Mammary epithelial cell (primary cell): ENCODE measurements at places on chromosomes 1 and 21. TPM values are rescaled to one million over a fixed set of nuclear protein-coding genes. Genes with fewer than 3 reads are reported as not detected.
A peak's percentile ranks its signal among the peaks of the same experiment; 100 is the strongest.

Gene SOX13
- total RNA-seq, result 7.8 TPM

DNA sequence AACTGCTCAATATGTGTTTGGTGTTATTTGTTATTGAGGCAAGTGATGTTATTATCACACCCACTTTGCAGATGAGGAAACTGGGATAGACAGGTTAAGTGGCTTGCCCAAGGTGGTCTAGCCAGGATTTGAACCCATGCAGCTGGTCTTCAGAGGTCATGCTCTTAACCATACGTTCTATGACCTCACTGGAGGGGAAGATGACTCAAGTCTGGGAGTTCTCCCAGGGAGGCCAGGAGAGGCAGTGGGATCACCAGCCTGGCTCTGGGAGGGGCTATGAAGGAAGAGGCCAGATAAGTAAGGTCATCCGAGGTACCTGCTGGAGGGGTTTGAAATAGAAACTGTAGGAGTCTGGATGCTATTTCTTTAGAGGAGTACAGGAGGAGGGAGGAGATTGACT is 95.3 kb downstream of the NAV1 start:
- no peak for DNase-seq

DNA sequence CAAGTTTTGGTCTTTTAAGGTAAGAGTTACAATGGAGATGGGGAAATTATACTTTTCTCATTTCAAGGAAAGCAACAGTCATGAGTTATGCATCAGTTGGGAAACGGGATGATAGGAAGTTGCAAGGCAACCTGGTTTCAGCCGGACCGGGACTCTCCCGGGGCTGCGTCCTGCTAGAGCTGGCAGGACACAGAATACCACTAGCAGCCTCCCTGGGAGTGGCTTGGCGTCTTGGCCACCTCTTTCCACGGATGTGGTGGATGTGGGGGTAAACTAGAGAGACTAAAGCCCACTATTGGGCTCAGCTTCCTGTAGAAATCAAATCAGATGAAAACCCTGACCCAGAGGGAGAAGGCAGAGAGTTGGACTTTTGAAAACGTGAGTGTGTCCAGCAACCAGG is 71.9 kb downstream of the ADARB1 start:
- no peak for DNase-seq

DNA sequence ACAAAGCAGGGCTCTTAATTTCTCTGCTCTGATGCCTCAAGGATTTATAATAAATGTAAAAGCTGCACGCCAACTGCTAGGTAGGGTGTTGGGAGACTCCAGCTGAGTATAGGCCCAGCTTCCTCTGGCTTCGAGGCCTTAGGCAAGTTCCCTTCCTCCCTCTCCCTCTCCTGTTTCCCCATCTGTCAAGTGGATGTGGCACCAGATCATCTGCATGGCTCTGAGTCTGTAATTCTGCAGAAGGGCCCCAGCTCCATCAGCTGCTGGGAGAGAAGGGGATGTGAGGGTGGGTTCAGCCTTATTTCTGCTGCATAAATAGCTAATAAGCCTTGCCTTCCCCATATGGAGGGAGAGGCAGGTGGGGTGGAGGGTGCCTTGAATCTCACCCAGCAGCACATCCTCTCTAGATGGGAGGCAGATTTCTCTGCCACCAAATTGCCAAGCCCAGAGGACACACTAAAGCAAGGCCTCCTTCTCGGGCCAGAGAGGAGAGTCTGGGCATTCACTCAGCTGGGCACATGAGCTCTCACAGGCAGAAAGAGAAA is 3.8 kb downstream of the TRIM62 start:
- no peak for DNase-seq

- peak; percentile 95 for DNase-seq
Observed at GRCh38 chr1:224565186-224565585, 50.9 kb upstream of the CNIH3 start.

- DNase-seq, result peak; percentile 55
Observed at GRCh38 chr1:91742848-91743292, 143.1 kb downstream of the TGFBR3 start.

GRCh38 chr1:55214934-55215193 is 300 bp downstream of the USP24 start:
- no peak for DNase-seq

GRCh38 chr21:42538479-42539275 is 25.0 kb downstream of the SLC37A1 start:
- no peak for DNase-seq

GRCh38 chr1:84492726-84493125 is 13.5 kb upstream of the SPATA1 start:
- no peak for DNase-seq

GRCh38 chr1:158002022-158002630 is 8.7 kb downstream of the KIRREL1 start:
- DNase-seq, result peak; percentile 23

GRCh38 chr1:231301990-231302389 is 35.7 kb downstream of the EXOC8 start:
- DNase-seq, result no peak

GRCh38 chr21:41766883-41767605 is at the start of gene RIPK4:
Gene RIPK4, minus strand, starts transcription at chr21:41767052. Its CDS starts 11 bp downstream, at chr21:41767041.
- peak; percentile 93 for DNase-seq

- DNase-seq, result no peak
Observed at GRCh38 chr1:156804572-156805243, 11.9 kb downstream of the SH2D2A start.

DNA sequence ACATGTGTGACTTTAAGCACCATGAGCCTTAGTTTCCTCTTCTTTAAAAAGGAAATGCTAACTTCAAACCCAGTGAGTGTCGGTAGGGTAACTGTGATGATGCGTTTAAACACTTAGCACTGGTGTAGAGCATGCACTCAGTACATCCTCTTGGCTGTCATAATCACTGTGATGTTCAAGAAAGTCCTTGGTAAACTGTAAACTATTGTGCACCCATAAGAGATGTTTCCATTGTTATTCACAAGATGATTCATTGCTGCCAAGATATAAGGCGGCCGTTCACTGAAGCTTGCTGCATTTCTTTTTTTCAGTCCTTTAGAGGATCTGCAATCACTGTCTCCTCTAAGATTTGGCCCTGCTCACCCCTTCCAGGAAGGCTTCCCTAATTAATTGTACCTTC is 61.8 kb upstream of the DAB1 start:
- DNase-seq, result peak; percentile 35

GRCh38 chr1:236416165-236416564 is 22.1 kb downstream of the EDARADD start:
- no peak for DNase-seq

GRCh38 chr21:38905752-38906151 is 100.0 kb downstream of the ETS2 start:
- no peak for DNase-seq

DNA sequence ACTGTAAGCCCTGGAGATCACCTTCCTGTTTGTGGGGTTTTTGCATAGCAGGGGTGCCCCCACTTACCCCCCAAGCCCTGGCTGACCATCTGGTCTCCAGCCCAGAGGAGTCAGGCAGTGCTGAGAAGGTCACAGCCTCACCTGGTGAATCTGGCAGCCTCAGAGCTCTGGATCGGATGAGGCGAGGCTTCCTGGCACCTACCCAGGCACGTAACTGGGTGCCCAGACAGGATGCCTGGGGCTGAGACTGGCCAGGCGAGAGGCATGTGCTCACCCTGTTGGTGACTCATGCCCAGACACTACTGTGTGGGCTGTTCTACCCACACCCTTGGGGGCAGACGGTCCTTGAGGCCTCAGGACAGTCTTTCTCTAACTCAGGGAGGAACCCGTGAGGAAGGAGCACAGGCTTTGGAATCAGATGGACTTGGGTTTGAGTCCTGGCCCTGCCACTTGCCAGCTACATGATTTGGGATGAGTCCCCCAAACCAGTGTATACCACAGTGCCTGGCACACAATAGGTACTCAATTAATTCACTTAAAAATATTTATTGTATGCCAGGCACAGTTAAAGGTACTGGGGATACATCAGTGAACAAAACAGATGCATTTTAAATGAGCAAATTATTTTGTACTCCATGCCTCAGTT is 15.1 kb upstream of the PADI3 start:
- peak; percentile 99 for DNase-seq

- DNase-seq, result no peak
Observed at GRCh38 chr1:58440696-58441095, 105.8 kb downstream of the OMA1 start.

Gene SESN2
- 83.0 TPM for total RNA-seq

DNA sequence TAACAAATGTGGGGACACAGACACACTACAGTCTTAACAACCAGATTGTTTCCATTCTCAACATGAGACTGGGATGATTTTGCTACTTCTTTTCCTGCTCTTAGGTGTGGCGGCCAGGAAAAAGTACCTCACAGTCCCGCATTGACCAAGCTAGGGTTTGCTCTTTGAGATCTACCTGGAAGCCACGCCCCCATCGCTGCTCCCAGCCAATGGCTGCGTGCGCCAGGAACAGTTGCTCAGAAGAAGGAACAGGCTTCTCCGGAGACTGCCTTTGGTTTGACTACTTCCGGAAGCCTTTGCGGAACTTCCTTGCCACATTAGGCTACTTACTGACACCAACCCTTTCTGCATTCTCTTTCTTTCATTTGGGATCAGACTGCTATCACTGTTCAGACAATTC is 44.2 kb upstream of the PLD5 start:
- no peak for DNase-seq

- DNase-seq, result no peak
Observed at GRCh38 chr1:9265037-9265436, 27.7 kb upstream of the SPSB1 start.

Gene IPO9
- total RNA-seq, result 54.3 and 61.3 TPM in 2 replicates

DNA sequence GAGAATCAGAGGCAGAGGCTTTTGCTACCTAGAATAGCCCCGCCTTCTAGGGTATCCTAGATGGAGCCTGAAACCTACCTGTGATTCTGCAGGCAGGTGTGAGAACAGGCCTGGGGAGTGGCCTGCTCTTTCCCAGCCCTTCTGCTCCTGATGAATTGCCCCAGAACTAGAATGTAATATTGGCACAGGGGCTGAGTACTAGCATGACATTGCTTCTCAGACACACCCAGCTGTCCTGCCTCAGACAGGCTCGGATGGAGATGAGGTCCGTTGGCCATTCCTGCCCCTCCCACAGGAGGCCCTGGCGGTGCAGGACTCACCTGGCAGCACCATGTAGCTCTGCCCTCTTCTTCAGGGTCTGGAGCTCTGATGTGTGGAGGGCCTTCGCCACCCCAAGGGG is 237.6 kb downstream of the GRIK3 start:
- no peak for DNase-seq

Gene C1orf141
- total RNA-seq, result not detected

DNA sequence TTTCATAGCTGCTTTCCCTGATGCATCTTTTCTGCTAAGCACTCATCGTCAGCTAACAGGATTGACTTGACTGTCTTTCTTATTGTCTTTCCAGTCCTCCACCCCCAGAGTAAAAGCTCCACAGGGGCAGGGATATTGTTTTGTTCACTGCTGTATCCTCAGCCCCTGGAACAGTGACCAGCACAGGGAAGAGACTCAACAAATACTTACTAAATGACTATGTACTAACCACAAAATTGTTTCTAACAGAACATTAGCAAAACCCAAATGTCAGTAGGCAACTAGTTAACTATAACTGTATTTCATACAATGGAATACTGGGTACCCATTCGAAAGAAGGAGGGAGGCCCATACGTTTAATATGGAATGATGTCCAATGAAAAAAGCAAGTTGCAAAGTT is 53.0 kb downstream of the BCAR3 start:
- DNase-seq, result no peak

Gene SIM2
- total RNA-seq, result under 0.01 TPM

GRCh38 chr1:15066191-15066590 is 87.4 kb upstream of the TMEM51 start:
- DNase-seq, result no peak

Gene ASTN1
- total RNA-seq, result 0.33 TPM

Gene NR1I3
- not detected in 2 replicates for total RNA-seq

Gene NCDN
- total RNA-seq, result 21.8 TPM

Gene PRR9
- not detected for total RNA-seq

- no peak for DNase-seq
Observed at GRCh38 chr1:229305392-229305791, 34.5 kb downstream of the RAB4A start.

Gene MMEL1
- total RNA-seq, result not detected

GRCh38 chr1:83918688-83919285 is 80.1 kb downstream of the TTLL7 start:
- DNase-seq, result no peak

- no peak for DNase-seq
Observed at GRCh38 chr1:66580081-66580480, 46.1 kb downstream of the SGIP1 start.

GRCh38 chr1:70465911-70466310 is 54.8 kb downstream of the CTH start:
- no peak for DNase-seq

Gene BGLAP
- 0.59 TPM in 1 of 2 replicates, not detected in the other for total RNA-seq

Gene PDZK1IP1
- total RNA-seq, result 1.8 TPM

Gene ADAM15
- total RNA-seq, result 127 and 137 TPM in 2 replicates

Gene CD34
- not detected in 2 replicates for total RNA-seq

- no peak for DNase-seq
Observed at GRCh38 chr1:223750730-223751570, 38.6 kb downstream of the CAPN2 start.

Gene FLG2
- total RNA-seq, result not detected in 2 replicates

Gene LPAR3
- 8.6 and 14.3 TPM in 2 replicates for total RNA-seq

- DNase-seq, result no peak
Observed at GRCh38 chr1:113027007-113027406, 46.0 kb upstream of the LRIG2 start.

Gene S100A9
- 95.5 TPM for total RNA-seq

- peak; percentile 74 for DNase-seq
Observed at GRCh38 chr1:234311414-234311813, 61.8 kb upstream of the COA6 start.

Gene RHCE
- not detected in 2 replicates for total RNA-seq

- no peak for DNase-seq
Observed at GRCh38 chr1:192786576-192786975, 22.3 kb upstream of the RGS2 start.

Gene SLFNL1
- total RNA-seq, result 0.12 and 0.16 TPM in 2 replicates

- peak; percentile 41 for DNase-seq
Observed at GRCh38 chr21:33401630-33401992, 1.6 kb upstream of the IFNGR2 start.
